ENCODE measurements at places on chromosomes 2 and 18. TPM values are rescaled to one million over a fixed set of nuclear protein-coding genes. Genes with fewer than 3 reads are reported as not detected.

GRCh38 chr18:77657651-77658298 is 408.1 kb downstream of the GALR1 start:
- H3K4me1 ChIP-seq, result no peaks in the 10 kb centered on the region
- DNase-seq, result no peak
- H3K36me3 ChIP-seq, result no peaks in the 10 kb centered on the region
- no peak overlapping the region for H3K4me3 ChIP-seq

- H3K27me3 ChIP-seq, result no peaks in the 10 kb centered on the region
- no peak overlapping the region for H3K4me3 ChIP-seq
- H3K27ac ChIP-seq, result no peak overlapping the region
- no peak for DNase-seq
- H3K36me3 ChIP-seq, result no peaks in the 10 kb centered on the region
Observed at GRCh38 chr2:86352727-86353221, 15.3 kb upstream of the REEP1 start.

GRCh38 chr2:239607517-239608191 is 206.8 kb upstream of the HDAC4 start:
- DNase-seq, result peak; percentile 43
- H3K27ac ChIP-seq, result no peak overlapping the region
- no peaks in the 10 kb centered on the region for H3K27me3 ChIP-seq
- no peak overlapping the region for H3K4me3 ChIP-seq

The TAF4B gene
- total RNA-seq, result 2.8 TPM

DNA sequence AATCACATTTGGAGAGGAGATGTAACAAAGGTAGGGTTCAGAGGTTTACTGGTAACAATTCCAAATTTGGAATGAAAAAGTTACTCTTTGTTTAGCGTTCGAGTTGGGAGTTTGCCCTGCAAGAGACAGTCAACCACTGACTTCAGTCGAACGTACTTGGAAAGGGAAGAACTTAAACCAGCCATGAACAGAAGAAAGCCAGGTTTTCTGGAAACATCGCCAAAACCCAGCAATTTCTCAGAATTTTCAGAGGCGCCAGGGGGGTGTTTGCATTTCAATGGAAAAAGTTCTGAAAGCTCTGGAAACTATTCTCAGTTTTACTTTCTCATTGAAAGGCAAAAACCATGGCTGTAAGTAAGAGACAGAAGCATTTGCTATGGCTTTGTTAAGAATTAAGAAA is 28.5 kb upstream of the AQP4 start:
- H3K27me3 ChIP-seq, result no peaks in the 10 kb centered on the region
- H3K36me3 ChIP-seq, result no peaks in the 10 kb centered on the region
- H3K4me3 ChIP-seq, result no peak overlapping the region
- DNase-seq, result no peak

- no peak overlapping the region for H3K27ac ChIP-seq
- no peaks in the 10 kb centered on the region for H3K36me3 ChIP-seq
- H3K27me3 ChIP-seq, result no peaks in the 10 kb centered on the region
- no peaks in the 10 kb centered on the region for H3K4me1 ChIP-seq
Observed at GRCh38 chr18:10736984-10737383, 211.2 kb downstream of the NAPG start.

- no peaks in the 10 kb centered on the region for H3K4me1 ChIP-seq
- H3K4me3 ChIP-seq, result no peak overlapping the region
- H3K27ac ChIP-seq, result no peak overlapping the region
- no peaks in the 10 kb centered on the region for H3K36me3 ChIP-seq
- no peaks in the 10 kb centered on the region for H3K27me3 ChIP-seq
Observed at GRCh38 chr2:50613161-50613560, 418.8 kb downstream of the NRXN1 start.

- no peaks in the 10 kb centered on the region for H3K27me3 ChIP-seq
- no peak for DNase-seq
- no peaks in the 10 kb centered on the region for H3K36me3 ChIP-seq
- H3K27ac ChIP-seq, result no peak overlapping the region
- no peak overlapping the region for H3K4me3 ChIP-seq
- H3K4me1 ChIP-seq, result no peaks in the 10 kb centered on the region
Observed at GRCh38 chr18:57941841-57942489, 102.1 kb upstream of the NEDD4L start.

The INHBB gene
- 5.2 TPM for total RNA-seq

DNA sequence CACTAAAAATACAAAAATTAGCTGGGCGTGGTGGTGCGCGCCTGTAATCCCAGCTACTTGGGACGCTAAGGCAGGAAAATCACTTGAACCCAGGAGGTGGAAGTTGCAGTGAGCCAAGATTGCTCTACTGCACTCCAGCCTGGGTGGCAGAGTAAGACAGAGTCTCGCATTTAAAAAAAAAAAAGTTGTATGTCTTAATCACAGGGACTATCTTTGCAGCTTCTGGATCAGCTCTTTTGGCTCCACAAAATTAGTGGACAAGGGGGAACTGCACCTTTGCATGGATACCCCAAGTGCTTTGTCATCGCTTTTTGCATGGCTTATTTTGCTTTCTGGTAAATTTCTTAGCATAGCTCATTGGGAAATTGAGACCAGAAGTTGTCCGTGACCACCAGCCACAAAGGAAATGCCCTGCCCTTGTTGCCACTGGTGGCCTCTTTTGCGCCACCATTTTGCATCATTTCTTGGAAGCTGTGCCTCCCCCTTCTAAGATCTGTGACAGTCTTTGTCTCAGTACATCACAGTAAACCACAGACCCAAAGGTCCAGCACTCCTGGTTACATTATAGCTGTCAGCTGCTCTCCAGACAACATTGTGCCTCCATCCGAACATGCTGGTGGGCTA is 43.9 kb upstream of the PCBP1 start:
- no peaks in the 10 kb centered on the region for H3K27me3 ChIP-seq
- peak overlapping the region; percentile 57 for H3K27ac ChIP-seq
- DNase-seq, result peak; percentile 72
- peaks cover 28% of the 10 kb centered on the region for H3K4me1 ChIP-seq
- H3K4me3 ChIP-seq, result no peak overlapping the region

The CDCA7 gene
- 0.89 TPM for total RNA-seq

GRCh38 chr2:203532957-203533658 is 2.0 kb downstream of the RAPH1 start:
- H3K36me3 ChIP-seq, result no peaks in the 10 kb centered on the region
- peak overlapping the region; percentile 95 for H3K27ac ChIP-seq
- no peak for DNase-seq

DNA sequence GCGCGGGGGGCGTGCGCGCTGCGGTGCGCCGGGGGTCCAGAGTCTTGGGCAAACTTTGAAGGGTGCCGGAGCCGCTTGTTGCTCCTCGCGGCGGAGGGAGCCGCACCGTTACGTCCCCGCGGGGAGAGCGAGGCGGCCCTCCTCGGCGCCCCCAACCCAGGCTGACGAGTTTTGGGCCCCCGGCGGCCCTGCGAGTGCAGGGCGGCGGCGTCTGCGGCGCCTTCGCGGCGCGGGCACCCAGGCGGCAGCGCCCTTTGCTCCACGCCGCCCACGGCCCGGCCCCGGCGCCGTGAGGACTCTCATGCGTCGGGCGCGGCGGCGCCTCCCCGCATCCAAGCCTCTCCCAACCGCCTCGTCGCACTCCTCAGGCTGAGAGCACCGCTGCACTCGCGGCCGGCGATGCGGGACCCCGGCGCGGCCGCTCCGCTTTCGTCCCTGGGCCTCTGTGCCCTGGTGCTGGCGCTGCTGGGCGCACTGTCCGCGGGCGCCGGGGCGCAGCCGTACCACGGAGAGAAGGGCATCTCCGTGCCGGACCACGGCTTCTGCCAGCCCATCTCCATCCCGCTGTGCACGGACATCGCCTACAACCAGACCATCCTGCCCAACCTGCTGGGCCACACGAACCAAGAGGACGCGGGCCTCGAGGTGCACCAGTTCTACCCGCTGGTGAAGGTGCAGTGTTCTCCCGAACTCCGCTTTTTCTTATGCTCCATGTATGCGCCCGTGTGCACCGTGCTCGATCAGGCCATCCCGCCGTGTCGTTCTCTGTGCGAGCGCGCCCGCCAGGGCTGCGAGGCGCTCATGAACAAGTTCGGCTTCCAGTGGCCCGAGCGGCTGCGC is 814 bp downstream of the FZD7 start:
- H3K27ac ChIP-seq, result peak overlapping the region; percentile 94
- H3K27me3 ChIP-seq, result peaks cover 30% of the 10 kb centered on the region
- peaks cover 45% of the 10 kb centered on the region for H3K4me1 ChIP-seq
- DNase-seq, result peak; percentile 61
- H3K4me3 ChIP-seq, result peak overlapping the region; percentile 83
- no peaks in the 10 kb centered on the region for H3K36me3 ChIP-seq

DNA sequence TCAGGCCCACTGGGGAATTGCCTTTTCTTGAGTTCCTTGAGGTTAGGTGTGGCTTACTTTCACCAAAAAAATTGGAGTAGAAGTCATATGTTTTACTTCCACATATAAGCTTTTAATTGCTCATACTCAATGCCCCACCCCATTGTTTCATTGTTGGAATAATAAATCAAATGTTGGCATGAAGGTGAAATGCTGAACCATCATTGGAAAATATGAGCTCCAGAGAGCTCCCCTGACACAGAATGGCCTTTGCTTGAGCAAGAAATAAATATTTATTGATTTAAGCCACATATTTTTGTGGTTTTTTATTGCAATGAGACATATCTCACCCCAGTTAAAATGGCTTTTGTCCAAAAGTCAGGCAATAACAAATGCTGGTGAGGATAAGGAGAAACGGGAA is 167.3 kb upstream of the SRD5A2 start:
- DNase-seq, result no peak
- H3K36me3 ChIP-seq, result no peaks in the 10 kb centered on the region
- H3K4me3 ChIP-seq, result no peak overlapping the region
- no peak overlapping the region for H3K27ac ChIP-seq
- no peaks in the 10 kb centered on the region for H3K4me1 ChIP-seq
- H3K27me3 ChIP-seq, result no peaks in the 10 kb centered on the region
